ENCODE measurements at places on chromosomes 1 and 21.

DNA sequence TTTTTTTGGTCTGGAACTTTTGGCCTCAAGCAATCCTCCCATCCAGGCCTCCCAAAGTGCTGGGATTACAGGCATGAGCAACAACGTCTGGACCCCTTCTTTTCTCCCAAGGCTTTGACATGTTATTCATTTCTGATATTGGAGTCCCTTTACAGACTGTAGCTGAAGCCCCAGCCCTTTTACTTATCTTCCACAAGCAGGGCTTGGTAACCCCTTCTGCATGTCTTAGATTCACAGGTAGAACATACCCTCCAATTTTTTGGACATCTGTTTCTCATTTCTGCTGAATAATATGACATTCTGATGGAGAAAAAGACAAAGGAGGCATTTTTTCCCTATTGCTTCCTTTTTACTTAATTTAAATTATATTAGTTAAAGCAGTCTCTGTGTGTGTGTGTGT lies 39.2 kb upstream of the RGS21 start:
- no peak for DNase-seq

GRCh38 chr21:38768471-38769063 lies 37.2 kb upstream of the ETS2 start:
- DNase-seq = no peak

DNA sequence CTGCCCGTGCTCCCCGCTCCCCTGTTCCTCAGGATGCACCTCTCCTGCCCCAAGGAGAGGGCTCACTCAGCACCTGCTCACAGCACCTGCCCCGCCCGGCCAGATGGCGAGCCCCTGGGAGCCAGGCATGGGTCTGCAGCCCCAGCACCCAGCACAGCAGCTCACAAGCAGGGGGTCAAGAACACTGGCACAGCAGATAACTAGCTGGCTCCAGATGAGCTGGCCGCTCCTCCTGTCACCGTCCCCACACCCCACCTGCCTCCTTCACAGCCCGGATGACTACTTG lies 20.9 kb upstream of the EVA1B start:
- no peak for DNase-seq

- no peak for DNase-seq
Observed at GRCh38 chr1:119391749-119392148, 23.2 kb downstream of the HAO2 start.

- no peak for DNase-seq
Observed at GRCh38 chr1:82790556-82790955, 989.8 kb downstream of the ADGRL2 start.

DNA sequence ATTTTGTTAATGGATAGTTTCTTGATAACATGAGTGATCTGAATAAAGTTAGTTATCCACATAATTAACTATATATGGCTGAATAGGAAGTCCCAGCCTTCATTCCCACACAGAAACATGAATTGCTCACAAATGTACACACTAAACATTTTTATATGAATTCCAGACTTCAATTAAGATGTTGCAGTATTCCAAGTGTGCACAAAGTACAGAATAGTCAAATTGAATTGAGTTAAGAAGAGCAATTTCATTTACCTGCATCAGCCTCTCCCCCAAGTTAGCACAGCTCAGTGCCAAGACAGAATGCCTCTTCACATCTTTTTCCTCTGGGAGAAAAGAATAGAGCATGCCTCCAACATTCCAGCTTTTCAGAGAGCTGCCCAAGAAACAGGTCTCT lies 207.0 kb upstream of the SAMSN1 start:
- no peak for DNase-seq

GRCh38 chr1:156406251-156406650 lies 37.2 kb downstream of the RHBG start:
- DNase-seq = no peak

GRCh38 chr21:44626262-44626661 lies 631 bp upstream of the KRTAP10-9 start:
- no peak for DNase-seq

GRCh38 chr1:89878256-89878655 lies 57.4 kb downstream of the LRRC8D start:
- no peak for DNase-seq

- DNase-seq = no peak
Observed at GRCh38 chr21:36065497-36066036, 4.3 kb upstream of the CBR1 start.

- no peak for DNase-seq
Observed at GRCh38 chr1:61083807-61084440, 1.6 kb downstream of the NFIA start.

GRCh38 chr21:14453339-14454015 lies 70.5 kb upstream of the HSPA13 start:
- DNase-seq = no peak

- peak; percentile 51 for DNase-seq
Observed at GRCh38 chr1:61079898-61080336, 2.4 kb upstream of the NFIA start.
